ENCODE measurements at places on chromosomes 6 and 20. TPM values are rescaled to one million over a fixed set of nuclear protein-coding genes. Genes with fewer than 3 reads are reported as not detected.
A peak's percentile ranks its signal among the peaks of the same experiment; 100 is the strongest.

DNA sequence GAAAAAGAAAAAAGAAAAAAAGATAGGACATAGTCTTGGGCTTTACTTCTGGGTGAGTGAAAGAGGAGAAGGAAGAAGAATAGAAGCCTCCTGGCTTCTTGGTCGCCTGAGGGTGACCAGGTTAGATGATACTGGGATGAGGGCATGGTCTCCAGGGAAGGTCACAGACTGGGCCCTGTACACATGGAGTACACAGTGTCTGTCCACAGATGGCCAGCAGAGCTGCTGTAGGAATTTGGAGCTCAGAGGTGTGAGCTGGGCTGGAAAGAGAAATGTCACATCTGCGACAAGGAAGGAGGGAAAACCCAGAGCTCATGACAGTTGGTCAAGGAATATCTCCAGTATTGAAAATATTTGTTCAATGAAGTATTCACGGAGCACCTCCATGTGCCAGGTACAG, 56.1 kb downstream of the DLGAP4 start:
- DNase-seq, result no peak

The PSORS1C2 gene
- not detected for total RNA-seq

- DNase-seq, result no peak
These were observed 504.2 kb upstream of the ID4 start for GRCh38 chr6:19332806-19333460.

DNA sequence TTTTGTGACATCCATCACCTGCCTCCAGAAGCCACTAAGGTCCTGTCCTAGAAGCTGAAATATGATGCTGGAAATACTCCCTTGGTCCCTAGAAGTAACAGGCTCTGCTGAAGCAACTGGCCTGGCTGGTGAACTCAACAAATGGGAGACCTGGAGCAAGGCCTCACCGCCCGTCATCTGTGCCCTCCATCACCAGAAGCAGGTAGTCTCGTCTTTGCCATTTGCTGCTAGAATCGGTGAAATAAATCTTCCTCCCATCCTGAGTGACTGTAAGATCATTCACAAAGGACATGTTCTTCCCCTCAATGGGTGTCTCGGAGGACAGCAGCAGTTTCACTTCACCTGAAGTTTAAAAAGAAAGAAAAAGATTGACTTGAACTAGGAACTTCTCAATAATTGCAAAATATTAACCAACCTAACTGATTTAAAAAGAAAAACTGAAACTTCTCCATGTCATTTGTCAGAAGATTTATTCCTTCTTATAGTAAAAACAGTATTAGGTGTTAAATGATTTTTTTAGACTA, 21.0 kb downstream of the CST7 start:
- DNase-seq, result no peak

DNA sequence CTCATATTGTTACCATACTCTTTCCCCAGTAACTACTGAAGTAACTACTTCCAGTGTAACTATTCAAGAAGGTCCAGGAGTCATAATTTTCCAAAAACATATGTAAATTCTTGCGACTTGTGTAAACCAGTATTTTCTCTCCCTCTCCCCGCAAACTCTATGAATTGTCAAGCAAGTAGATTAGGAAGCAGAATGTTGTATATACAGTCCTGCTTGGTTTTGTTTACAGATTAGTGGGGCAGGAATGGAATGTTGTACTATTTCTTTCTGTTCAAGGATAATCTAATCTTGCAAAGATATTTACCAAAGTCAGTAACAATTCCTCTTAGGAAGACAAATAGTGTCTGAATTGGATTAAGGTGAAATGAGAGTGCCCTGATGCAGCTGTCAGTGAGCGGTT, 234.9 kb upstream of the PLN start:
- no peak for DNase-seq

DNA sequence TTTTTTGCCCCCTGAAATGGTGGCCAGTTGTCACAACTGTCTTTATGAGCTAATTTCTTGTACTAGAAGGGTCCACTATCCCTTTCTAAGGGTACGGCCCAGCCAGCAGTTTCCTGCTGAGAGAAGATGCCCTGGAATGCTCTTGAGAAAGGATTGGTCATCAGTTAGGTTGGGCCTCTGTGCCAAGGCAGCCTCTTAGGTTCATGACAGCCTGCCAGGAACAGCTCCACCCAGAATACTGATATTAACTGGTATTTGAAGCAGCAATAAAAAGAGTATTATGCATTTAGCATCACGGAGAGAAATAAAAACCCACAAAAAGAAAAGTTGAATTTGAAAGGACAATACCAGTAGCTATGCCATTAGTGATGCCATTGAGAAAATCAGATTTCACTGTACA, 9.0 kb upstream of the HINT3 start:
- DNase-seq, result no peak

DNA sequence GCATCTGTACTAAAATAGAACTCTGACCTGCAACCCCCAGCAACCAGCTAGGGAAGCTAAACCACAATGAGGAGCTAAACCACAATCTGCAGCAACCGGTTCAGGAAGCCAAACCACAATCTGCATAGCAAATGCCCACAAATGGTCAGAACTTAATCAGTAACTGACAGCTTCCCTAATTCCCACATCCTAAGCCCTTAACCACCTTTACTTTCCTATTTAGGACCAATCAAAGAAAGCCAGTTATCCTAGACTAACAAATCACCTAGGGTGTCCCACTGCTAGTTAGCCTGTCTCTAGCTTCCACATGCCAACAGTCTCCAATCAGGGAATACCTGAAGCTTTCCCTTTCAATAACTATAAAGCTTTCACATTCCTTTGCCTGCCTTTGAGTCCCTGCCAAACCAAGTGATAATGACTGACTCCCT, 424.6 kb upstream of the PTCHD4 start:
- no peak for DNase-seq

GRCh38 chr6:52516269-52516668, 60.6 kb downstream of the TRAM2 start:
- no peak for DNase-seq

GRCh38 chr6:126447367-126447766, 107.5 kb downstream of the CENPW start:
- no peak for DNase-seq

The ENPP1 gene
- total RNA-seq, result 1.8 TPM

GRCh38 chr6:129447198-129447565, 262.8 kb downstream of the ARHGAP18 start:
- DNase-seq, result no peak

GRCh38 chr6:98808541-98809210, 25.7 kb upstream of the POU3F2 start:
- DNase-seq, result no peak

GRCh38 chr6:166830185-166830890, 126.0 kb downstream of the RNASET2 start:
- no peak for DNase-seq

GRCh38 chr6:16717275-16717942, 43.9 kb downstream of the ATXN1 start:
- no peak for DNase-seq

The COL11A2 gene
- total RNA-seq, result 0.42 TPM

The BPIFB1 gene
- total RNA-seq, result not detected

GRCh38 chr20:44912189-44912588, 2.3 kb downstream of the PABPC1L start:
- DNase-seq, result no peak

The MYB gene
- 0.20 TPM for total RNA-seq

The CST5 gene
- total RNA-seq, result not detected

The PLAGL1 gene
- 11.9 TPM for total RNA-seq

- DNase-seq, result peak; percentile 91
These were observed 4.6 kb downstream of the SYTL3 start for GRCh38 chr6:158654498-158654897.

The GNMT gene
- 0.37 TPM for total RNA-seq

GRCh38 chr20:19338960-19339359, 126.5 kb downstream of the SLC24A3 start:
- DNase-seq, result no peak

- DNase-seq, result peak; percentile 38
These were observed 59.7 kb downstream of the HIVEP2 start for GRCh38 chr6:142885182-142885867.

DNA sequence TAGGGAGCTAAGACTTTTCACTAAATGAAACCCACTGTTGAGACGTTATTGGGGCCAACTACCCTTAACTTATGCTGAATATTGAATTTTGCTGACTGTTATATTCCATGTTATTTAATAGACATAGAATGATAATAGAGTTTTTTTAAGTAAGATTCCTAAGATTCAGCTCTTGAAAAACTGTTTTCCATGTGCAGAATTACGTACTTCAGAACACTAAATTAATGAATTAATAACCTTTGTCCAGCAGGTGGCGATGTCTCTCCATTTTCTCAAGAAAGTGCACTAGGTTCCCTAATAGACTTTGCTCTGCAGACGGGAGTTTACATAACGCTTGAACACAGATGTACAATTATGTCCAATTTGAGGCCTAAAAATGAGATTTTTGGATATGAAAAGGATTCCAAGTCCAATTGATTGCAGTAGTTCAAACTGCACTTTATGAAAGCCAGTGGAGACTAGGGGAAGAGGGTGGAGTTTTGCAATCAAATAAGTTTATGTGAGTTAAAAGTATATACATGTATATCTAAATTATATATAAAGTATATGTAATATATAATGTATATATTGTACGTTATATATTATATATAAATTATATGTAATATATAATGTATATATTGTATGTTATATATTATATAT, 282.1 kb downstream of the UST start:
- no peak for DNase-seq

The L3MBTL3 gene
- total RNA-seq, result 4.9 TPM

DNA sequence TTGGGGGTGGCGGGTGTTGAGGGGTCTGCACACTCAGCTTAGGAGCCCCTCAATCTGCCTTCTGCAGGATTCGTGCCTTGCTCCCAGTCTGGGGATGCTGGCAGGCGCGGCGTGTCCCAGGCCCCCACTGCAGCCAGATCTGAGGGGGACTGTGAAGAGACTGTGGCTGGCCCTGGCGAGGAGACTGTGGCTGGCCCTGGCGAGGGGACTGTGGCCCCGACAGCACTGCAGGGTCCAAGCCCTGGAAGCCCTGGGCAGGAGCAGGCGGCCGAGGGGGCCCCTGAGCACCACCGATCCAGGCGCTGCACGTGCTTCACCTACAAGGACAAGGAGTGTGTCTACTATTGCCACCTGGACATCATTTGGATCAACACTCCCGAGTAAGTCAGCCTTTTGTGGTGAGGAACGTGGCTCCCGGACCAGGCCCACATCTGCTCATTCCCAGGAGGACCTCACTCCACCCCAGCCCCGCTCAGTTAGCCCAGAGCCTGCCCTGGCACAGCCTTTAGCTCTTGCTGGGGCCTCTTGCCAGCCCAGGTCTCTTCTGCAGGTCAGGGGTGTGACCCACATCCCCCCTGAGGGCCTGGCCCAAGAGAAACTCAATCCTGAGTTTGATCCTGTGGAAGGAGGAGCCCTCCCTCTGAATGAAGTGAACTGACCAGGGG, 1.1 kb downstream of the EDN3 start:
- DNase-seq, result no peak

DNA sequence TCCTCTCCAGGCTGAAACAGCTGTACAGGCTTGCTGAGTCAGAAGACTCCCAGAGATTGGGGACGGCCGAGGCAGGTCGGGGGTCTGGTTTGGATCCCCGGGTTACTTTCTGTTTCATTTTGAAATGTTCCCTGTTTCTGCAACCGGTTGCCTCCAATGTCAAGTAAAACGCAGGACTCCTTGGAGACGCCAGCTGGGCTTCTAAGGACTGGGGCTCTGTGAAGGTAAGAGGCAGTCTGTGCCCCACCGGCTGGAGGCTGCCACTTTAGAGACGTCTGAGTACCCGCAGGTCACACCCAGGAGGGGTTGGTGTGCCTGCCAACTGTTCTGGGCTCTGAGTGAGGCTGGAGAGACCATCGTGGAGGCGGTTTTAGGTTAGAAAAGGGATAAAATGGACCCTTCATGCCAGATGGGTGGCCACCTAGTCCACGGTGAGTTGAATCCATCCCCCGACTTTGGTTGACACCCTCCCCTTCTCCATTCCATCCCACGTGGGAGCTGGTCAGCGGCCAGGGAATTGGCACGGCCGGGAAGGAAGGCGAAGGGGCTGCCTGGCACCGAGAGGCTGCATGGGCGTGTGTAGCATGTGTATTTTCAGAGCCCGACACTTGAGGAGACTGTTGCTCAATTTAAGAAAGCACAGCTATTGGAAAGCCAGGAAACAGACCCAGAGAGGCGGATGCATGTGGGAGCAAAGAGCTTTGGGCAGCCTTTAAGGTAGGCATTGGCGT, 240.9 kb downstream of the PHACTR1 start:
- peak; percentile 87 for DNase-seq

Measured in heart left ventricle (tissue), 16 donors.